ENCODE measurements at places on chromosomes 6 and 20.

DNA sequence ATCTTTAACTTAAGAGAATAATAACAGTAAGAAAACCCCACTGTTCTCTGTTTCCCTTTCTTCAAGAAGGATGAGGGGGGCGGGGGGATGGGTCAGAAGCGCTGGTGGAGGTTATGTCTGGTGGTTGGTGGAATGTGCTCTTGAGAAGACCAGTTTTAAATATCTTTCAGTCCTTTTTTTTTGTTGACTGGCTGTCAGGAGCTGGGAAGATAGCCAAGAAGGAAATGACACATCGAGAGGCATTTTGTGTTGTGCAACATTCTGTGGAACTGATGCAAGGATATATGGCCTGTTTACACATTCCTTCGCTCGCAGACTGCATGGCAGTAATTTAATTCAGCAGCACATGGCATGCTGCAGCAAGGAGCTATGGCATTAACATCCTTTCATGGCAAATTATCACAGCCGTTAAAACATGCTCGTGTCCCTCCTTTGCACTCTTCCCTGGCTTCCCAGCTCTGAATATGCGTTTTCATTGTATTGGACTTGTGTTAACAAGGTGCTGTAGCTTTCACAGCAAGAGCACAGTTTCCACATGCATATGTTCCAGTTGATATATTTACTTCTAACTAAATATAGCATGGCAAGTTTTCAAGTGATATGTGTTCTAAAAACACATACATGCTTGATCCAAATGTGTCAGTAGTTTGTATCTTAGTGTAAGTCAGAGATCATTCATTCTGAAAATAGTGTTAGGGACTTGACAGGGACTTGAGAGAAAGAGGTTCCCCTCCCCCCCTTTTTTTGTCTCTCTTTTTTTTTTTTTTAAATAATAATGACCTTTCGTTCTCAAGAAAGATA is 68.2 kb upstream of the SUPT3H start:
- peak; percentile 67 for DNase-seq

- no peak for DNase-seq
Measured at GRCh38 chr20:1870792-1871550, 24.2 kb upstream of the SIRPA start.

GRCh38 chr6:6007366-6008088 is 802 bp upstream of the NRN1 start:
- no peak for DNase-seq

DNA sequence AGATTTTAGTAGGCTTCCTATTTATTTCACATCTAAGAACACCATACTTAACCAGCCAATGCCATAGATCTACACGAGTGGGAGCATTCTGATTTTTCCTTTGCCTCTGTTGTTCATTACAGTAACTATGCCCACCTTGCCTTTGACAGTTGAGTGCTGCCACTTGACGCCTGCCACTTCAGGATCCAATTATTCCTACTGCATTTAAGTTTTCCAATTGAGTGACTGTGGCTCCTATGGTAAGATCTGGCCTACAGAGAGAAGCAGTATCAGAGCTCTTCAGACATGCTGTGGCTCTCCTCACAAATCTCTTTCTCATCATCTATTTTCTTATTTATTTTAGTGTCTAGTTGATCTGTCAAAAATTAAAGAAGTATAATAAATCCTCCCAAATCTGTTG is 403.0 kb upstream of the SPTLC3 start:
- DNase-seq: no peak

- DNase-seq: no peak
Measured at GRCh38 chr20:49279677-49280462, 2.0 kb upstream of the ZNFX1 start.

GRCh38 chr20:58898629-58899408 is 46.3 kb downstream of the GNAS start:
- DNase-seq: no peak

GRCh38 chr6:3415082-3415453 is 41.8 kb downstream of the SLC22A23 start:
- DNase-seq: no peak

- DNase-seq: no peak
Measured at GRCh38 chr6:121437851-121438651, 2.6 kb downstream of the GJA1 start.

DNA sequence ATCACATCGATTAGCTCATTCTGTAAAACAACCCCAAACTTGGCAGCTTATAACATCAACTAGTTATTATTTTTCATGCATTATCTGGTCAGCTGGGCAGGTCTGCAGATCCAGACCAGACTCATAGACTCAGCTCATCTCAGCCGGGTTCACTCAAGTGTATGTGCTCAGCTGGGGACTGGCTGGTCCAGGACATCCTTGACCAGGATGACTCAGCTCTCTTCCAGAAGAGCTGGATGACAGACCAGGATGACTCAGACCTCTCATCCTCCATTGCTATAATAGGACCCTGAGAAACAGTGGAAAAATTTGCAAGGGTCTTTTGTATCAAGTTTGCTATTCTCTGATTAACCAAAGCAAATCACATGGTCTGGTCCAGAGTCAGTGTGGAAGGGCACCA is 312.5 kb upstream of the PLCB4 start:
- DNase-seq: no peak

GRCh38 chr6:112304680-112305079 is 42.5 kb upstream of the RFPL4B start:
- no peak for DNase-seq

GRCh38 chr6:15183979-15184378 is 61.9 kb upstream of the JARID2 start:
- no peak for DNase-seq

GRCh38 chr6:151088599-151088935 is 151.2 kb upstream of the AKAP12 start:
- no peak for DNase-seq

- DNase-seq: no peak
Measured at GRCh38 chr6:1347161-1347560, 35.3 kb downstream of the FOXQ1 start.

GRCh38 chr20:8675896-8676295 is 393.0 kb upstream of the PLCB4 start:
- DNase-seq: no peak

GRCh38 chr6:8268606-8269005 is 166.3 kb upstream of the EEF1E1 start:
- no peak for DNase-seq

DNA sequence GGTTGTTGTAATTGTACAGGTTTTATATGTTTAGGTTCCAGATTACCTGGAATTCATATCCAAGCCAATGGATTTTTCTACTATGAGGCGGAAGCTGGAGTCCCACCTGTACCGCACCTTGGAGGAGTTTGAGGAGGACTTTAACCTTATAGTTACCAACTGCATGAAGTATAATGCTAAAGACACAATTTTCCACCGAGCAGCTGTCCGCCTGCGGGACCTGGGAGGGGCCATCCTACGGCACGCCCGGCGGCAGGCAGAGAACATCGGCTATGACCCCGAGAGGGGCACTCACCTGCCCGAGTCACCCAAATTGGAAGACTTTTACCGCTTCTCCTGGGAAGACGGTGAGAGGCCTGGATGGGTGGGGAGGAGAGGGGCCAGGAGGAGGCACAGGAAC is 13.6 kb downstream of the BRPF3 start:
- DNase-seq: no peak

Data from CD4-positive, alpha-beta T cell treated with Interleukin-4 for 4 hours (primary cell).